ENCODE measurements at places on chromosomes 6 and 20.

- DNase-seq = no peak
These were observed 256.5 kb upstream of the RREB1 start for GRCh38 chr6:6851059-6851948.

DNA sequence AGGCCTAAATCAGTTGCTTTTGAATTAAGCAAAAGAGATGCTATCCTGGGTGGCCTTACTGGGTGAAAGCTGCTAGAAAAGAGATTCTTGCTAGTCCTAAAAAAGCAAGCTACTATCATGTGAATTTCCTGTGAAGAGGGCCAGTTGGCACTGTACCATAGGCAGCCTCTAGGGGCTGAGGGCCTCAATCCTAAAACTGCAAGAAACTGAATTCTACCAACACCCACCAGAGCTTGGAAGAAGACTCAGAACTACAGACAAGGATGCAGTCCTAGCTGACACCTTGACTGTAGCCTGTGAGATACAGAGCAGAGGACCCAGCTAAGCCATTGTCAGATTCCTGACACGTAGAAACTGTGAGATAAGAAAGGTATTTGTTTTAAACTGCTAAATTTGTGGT lies 24.5 kb downstream of the CLIC5 start:
- DNase-seq = no peak

GRCh38 chr6:16911088-16911487 lies 149.8 kb upstream of the ATXN1 start:
- no peak for DNase-seq

DNA sequence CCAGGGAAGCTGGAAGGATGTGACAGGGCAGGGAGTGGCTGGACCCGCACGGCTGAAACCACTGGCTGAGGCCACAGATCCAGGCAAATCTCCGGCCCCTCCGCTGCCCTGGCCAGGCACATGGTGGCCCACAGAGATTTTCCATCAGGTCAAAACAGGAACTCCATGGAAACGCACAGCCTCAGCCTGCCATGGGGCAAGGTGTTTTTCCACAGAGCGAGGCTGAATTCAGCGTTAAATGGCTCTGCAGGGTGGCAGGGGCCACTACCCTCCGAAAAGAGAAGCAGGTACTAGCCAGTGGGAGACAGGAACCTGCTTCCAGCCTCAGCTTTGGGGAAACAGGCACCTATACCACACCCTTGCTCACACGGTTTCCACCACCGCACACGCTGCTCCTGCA lies 53.1 kb downstream of the PREX1 start:
- DNase-seq = no peak

DNA sequence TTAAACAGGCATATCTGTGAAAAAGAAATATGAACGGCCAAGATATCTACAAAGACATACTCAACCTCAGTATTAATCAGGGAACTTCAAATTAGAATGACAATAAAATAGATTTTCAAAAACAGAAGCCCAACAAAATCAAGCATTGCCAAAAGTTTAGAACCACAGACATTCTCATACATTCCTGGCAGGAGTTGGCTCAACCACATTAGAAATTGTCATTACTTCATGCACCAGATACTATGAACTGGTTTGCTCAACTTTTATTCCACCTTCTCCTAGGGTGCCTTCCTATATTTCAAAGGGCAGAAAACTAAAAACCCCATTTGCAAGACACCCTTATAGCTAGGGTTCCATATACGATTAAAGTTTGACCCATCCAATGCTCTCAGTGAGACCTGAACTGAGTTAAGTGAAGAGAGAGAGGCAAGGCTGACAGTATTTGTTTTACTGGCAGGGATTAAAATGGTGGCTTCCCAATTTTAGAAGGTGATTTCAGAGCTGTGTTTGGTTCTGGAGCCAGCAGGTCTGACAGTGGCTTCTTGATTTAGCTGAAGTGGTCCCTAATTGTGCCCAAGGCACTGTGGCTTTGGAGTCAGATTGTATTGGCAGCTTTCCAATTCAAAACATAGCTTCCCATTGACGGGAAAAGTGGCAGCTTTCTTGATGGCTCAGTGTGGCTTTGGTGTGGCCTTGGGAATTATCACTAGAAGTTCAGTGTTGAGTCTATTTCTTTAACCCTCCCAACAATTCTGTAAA lies 77.1 kb upstream of the CDYL start:
- DNase-seq = peak; percentile 86

DNA sequence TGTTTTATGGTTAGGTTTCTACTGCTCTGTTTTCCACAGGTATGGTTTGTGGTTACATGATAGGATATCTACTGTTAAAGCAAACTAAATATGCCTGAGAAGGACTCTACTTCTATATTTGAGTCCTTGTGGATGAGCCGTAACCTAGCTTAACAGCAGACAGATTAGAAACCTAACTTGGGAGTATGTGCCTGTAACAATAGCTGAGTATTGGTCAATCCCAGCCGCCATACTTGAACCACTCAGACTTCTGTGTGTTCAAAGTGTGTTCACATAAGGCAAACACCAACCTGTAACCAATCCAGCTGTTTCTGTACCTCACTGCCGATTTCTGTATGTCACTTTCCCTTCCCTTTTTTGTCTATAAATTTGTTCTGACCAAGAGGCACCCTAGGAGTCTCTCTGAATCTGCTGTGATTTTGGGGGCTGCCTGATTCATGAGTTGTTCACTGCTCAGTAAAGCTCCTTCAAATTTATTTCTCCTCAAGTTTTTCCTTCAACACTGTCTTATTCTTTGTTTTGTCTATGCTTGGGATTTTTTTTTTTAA lies 37.1 kb downstream of the PHF3 start:
- no peak for DNase-seq

- DNase-seq = no peak
These were observed 9.7 kb downstream of the TULP4 start for GRCh38 chr6:158321960-158322359.

DNA sequence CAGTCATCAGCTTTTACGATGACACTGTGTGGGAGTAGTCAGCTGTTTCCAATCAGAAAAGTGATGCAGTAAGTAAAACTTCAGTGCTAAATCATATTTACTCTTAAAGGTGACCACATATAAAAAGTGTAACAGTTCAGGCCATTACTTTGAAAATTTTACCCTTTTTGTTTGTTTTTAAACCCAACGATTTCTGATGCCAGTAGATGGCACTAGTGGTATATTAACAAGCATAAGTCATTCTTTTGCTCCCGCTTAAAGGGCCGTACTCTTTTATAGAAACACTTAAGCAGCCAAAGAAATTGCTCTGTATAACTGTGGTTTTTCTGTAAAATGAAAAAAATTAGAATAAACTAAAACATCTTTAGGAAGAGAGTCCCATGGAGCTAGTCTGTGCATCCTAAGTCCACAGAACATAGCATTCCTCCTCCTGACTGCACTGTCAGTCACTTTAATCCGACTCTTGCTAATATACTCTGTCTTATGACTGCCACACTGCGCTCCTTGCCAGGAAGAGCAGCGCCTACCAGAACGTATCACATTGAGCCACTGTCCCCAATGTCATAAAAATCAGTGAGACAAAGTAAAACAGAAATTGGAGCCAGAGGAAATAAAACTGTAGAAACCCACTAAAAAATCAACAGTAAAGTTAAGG lies 25.0 kb downstream of the HEBP2 start:
- DNase-seq = peak; percentile 42

DNA sequence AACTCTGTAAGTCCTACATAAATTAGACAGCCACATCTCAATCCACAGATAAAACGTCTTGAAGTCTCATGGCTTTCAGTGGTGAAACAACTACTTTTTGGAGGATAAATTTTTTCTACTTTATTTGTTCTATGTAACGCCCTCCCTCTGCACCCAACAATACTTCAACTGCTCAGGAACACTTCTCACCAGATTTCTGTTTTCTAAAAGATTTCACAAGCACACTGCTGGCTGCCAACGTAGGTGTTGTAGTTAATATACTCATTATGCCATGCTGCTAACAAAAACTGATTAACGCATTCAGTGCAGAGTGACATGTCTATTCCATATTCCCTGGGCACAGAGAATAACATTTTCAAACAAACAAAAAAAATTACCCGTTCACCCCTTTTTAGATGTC lies 10.2 kb downstream of the USP49 start:
- no peak for DNase-seq

- DNase-seq = no peak
These were observed 1.4 kb downstream of the PREP start for GRCh38 chr6:105401247-105402089.

DNA sequence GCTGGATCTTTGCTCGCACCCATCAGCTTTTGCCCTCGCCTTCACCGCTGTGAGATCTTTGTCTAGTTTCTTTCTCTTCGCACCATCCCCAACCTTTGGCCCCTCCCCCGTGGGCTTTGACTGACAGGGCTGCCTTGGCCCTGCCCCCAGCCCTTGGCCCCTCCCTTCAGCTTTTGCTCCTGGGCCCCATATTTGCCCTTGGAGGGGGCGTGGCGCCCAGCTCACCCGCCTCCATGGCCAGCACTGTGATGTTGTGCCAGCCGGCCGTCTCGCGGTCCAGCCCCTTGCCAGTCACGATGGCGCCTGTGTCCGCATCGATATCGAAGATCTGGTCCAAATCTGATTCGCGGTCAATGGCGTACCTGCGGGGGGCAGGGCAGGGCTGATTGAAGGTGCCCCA lies 81.1 kb downstream of the CD40 start:
- no peak for DNase-seq

DNA sequence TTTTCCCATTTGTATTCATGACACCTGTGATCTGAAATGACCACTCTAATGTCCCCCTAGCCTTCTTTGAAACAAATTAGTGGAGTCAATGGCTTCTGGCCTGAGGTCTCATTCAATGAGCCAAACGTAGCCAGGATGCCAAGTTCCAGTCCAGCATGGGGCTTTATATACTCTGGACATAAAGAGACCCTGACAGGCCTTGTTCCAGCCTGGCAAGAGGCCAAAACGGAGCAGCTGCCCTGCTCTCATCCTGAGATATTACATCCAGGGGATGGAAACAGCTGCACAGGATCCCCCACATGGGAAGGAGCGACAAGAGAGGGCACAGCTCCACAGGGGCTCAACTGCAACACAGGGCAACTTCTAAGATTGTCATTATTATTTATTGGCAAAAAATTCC lies 437.8 kb downstream of the CDH26 start:
- DNase-seq = peak; percentile 40

GRCh38 chr6:69232911-69233448 lies 563.8 kb downstream of the LMBRD1 start:
- DNase-seq = peak; percentile 85

DNA sequence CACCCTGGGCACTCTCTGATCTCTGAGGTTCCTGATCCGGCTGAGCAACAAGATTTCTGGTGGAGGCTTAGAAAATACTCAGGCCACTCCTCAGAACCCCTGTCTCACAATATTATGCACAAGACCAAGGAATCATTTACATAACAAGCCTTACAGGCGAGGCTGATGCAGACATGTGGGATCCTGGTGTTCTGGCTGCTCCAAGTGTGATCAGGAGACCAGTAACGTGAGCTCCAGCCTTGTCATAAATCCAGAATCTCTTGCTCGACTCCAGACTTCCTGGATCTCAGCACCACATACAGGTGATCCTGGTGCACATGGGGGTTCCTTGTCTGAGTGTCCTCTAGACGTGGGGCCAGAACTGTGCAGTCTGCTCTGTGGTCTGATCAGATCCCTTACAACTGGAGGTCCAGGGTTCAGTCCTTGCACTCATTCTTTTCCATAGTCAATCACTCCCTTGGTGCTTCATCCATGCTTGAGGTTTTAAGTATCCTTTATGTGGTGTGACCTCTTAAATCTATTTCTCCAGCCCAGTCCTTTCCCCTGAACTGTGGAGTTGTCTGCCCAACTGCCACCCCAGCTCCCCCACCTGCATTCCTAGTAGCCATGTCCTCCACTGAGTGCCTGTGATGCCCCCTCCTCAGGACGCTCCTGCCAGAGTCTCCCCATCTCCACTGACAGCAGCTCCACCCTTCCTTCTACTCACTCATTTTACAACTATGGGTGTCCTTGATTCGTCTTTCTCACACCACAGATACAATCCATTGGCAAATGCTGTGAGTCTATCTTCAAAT lies 5.1 kb downstream of the HLA-C start:
- no peak for DNase-seq

- no peak for DNase-seq
These were observed 144.3 kb downstream of the OR2B2 start for GRCh38 chr6:27767851-27768250.

DNA sequence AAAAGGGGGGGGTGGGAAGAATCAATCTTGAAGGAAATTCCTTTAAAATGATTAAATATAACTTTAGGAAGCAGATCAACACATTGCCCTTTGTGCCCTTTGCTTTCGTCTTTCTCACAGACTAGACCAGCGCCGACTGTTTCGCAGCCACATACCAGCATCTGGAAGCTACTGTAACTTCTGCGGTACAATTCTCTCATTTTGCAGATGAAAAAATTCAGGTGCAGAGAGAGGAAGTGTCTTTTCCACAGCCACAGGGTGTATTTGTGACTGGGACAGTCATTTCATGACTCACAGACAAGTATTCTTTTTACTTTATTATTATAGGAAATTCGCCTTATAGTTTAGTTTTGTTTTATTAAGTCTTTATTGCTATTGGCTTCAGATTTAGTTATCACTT lies 84.2 kb downstream of the UST start:
- DNase-seq = no peak

- no peak for DNase-seq
These were observed 187.1 kb upstream of the STXBP5 start for GRCh38 chr6:147017153-147017552.

GRCh38 chr6:109478841-109479624 lies 4.0 kb downstream of the ZBTB24 start:
- no peak for DNase-seq

DNA sequence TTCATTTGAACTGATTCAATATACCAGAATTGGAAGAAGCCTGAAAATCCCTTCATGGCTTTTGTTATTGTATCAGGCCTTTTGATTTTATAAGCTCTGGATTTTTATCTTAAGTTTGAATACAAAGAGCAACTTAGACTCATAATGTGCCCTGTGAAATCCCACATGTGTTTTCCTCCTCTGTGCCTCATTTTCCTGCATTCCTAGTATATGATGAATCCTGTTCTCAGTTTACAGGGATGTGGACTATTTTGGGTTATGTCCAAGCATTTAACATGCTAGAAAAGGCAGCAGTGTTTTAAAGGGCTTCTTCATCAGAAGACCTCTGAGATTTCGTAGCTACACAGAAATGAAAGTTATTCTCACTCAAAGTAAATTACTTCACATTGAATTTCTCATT lies 455.0 kb downstream of the RFPL4B start:
- DNase-seq = no peak

DNA sequence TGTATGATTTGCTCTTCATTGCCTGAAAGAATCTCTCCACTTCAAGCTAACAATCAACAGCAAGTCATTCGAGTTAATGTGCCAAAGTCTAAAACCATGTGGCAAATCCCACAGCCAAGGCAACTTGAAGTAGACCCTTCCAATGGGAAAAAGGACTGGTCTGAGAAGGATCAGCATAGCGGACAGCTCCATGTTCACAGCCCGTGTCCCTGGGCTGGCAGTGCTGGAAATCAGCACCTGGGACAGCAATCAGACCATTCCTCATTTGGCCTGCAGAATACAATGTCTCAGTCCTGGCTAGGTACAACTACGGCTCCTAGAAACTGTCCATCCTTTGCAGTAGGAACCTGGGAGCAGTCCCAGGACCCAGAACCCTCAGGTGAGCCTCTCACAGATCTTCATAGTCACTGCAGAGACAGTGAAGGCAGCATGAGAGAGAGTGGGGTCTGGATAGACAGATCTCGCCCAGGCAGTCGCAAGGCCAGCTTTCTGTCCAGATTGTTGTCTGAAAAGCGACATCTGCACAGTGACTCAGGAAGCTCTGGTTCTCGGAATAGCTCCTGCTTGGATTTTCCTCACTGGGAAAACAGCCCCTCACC lies 1.1 kb downstream of the GJA10 start:
- no peak for DNase-seq
